ENCODE measurements at places on chromosomes 6 and 20. TPM values are rescaled to one million over a fixed set of nuclear protein-coding genes. Genes with fewer than 3 reads are reported as not detected.

DST gene
- total RNA-seq, result 411 TPM

MEI4 gene
- not detected for total RNA-seq

C20orf96 gene
- total RNA-seq, result 0.32 TPM

AKAP7 gene
- total RNA-seq, result 11.5 TPM

HLA-DQA1 gene
- total RNA-seq, result not detected

LGSN gene
- not detected for total RNA-seq

TRIM15 gene
- not detected for total RNA-seq

CCN6 gene
- not detected for total RNA-seq

NRSN1 gene
- not detected for total RNA-seq

SYNJ2 gene
- total RNA-seq, result 28.6 TPM

NKX2-4 gene
- total RNA-seq, result not detected

CNKSR3 gene
- total RNA-seq, result 2.4 TPM

RIPOR2 gene
- total RNA-seq, result 2.7 TPM

DNA sequence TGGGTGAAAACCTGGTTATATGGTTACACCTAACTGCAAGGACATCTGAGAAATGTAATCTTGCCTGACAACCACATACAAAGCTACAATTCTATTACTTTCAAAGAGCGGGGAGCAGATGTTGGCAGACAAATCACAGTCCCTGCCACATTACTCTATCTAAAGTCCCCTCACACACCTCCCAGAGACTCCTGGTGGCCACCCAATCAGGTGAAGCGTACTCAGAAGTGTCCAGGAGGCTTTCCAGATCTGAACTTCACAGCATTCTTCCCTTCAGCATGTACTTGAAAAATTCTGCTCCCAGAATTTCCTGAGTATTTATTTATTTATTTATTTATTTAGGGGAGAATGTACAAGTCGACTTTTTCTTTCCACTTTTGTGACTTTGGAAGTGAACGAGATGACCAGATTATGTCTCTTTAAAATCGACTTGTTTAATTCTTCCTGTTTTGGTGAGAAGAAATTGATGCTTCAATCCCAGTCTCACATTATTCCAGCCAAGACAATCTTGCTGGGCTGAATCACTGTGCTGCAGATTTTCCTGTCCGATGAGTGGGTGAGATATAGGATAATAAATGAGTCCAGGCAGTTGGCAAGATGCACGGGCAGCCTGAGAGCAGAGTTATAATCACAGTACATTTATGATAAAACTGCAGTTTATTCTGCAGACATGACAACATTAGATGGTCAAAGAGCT is 46.9 kb upstream of the POPDC3 start:
- H3K36me3 ChIP-seq, result no peaks in the 10 kb centered on the region
- DNase-seq, result peak; percentile 73
- peaks cover 17% of the 10 kb centered on the region for H3K4me1 ChIP-seq
- no peaks in the 10 kb centered on the region for H3K27me3 ChIP-seq

- no peak overlapping the region for H3K27ac ChIP-seq
- no peaks in the 10 kb centered on the region for H3K27me3 ChIP-seq
- no peak for DNase-seq
- H3K36me3 ChIP-seq, result no peaks in the 10 kb centered on the region
Observed at GRCh38 chr6:131692589-131692988, 8.6 kb downstream of the OR2A4 start.

GRCh38 chr20:2507464-2507863 is 1.3 kb downstream of the ZNF343 start:
- H3K4me3 ChIP-seq, result peak overlapping the region; percentile 96
- peaks cover 13% of the 10 kb centered on the region for H3K4me1 ChIP-seq
- peak overlapping the region; percentile 71 for H3K27ac ChIP-seq
- H3K36me3 ChIP-seq, result no peaks in the 10 kb centered on the region

GRCh38 chr6:14452567-14453527 is 335.3 kb downstream of the CD83 start:
- peaks cover 11% of the 10 kb centered on the region for H3K4me1 ChIP-seq
- no peak overlapping the region for H3K4me3 ChIP-seq
- H3K27ac ChIP-seq, result no peak overlapping the region
- DNase-seq, result no peak

DNA sequence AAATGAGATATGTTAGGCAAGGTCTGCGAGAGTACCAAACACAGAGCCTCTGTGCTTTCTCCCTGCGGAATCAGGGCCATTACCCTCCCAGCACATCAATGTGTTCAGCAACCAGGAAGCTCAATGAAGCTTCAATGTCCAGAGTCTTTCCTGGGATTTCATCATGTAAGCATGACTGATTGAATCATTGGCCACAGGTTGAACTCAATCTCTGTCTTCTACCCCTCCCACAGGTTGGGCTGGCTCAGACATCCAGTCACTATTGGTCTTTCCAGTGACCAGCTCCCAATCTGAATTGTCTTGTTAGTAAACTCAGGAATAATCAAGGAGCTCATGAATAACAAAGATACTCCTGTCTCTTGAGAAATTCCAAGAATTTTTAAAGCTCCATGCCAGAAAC is 2.7 kb upstream of the DTD1 start:
- H3K27ac ChIP-seq, result peak overlapping the region; percentile 36
- H3K36me3 ChIP-seq, result no peaks in the 10 kb centered on the region
- no peaks in the 10 kb centered on the region for H3K4me1 ChIP-seq

DNA sequence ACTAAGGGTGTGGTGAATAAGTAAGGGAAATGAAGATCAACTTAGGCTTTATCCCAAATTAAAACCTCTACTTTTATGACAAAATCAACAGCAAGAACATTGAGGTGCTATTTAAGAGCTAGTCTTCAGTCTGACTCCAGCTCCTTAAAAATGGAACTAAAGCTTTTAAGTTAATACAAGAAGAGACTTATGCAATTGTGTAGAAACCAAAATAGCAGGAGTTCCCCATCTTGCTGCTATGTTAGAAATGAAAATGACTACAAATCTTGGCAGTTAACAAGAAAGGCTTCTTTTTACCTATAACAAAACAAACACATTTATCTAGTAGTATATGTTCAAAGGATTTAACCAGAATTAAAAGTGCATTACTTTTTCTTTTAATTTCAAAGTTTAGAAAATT is 25.7 kb downstream of the HMGN3 start:
- no peak overlapping the region for H3K4me3 ChIP-seq
- no peaks in the 10 kb centered on the region for H3K36me3 ChIP-seq
- no peaks in the 10 kb centered on the region for H3K4me1 ChIP-seq
- H3K27ac ChIP-seq, result no peak overlapping the region
- DNase-seq, result no peak

DNA sequence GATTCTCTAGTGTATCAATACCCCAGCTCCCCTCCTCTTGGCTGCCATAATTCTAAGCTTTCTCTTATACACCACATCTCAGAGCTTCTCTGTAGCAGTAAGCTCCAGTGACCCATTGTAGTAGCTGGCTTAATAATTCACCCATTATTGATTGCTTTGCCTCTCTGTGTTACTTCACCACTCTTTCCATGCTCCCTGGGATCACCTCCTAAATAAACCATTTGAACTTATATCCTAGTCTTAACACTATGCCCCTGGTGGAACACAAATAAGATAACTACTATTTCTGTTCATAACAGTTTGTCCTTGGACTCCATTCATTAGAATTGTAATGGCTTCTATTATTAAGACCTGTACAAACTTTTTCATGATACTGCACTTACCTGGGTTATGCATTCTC is 758.9 kb downstream of the KIF16B start:
- no peak overlapping the region for H3K27ac ChIP-seq
- no peak overlapping the region for H3K4me3 ChIP-seq
- DNase-seq, result no peak

GRCh38 chr6:76438768-76439167 is 366.3 kb upstream of the IMPG1 start:
- H3K27me3 ChIP-seq, result no peaks in the 10 kb centered on the region
- H3K4me3 ChIP-seq, result no peak overlapping the region
- no peak for DNase-seq
- H3K27ac ChIP-seq, result no peak overlapping the region
- H3K4me1 ChIP-seq, result no peaks in the 10 kb centered on the region

DNA sequence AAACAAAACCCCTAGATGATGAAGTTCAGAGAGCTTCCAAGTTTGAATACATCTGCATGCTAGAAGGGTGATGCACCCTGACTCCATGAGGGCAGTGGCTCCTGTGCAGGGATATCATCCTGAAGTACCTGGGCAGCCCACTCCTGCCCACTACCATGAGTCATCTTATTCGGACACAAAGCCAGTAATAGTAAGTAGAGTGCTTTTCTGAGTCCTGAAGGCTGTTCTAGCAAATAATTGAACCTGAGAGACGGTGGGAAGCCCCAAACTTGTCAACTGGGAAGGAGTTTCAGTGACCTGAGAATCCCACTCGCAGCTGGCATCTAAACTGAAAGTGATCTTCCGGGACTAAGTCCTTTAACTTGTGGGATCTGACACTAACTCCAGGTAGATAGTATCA is 152.9 kb upstream of the COL21A1 start:
- H3K27ac ChIP-seq, result no peak overlapping the region
- no peaks in the 10 kb centered on the region for H3K36me3 ChIP-seq
- no peak overlapping the region for H3K4me3 ChIP-seq
- no peaks in the 10 kb centered on the region for H3K4me1 ChIP-seq
- no peaks in the 10 kb centered on the region for H3K27me3 ChIP-seq
- no peak for DNase-seq

GRCh38 chr20:458776-459175 is 3.6 kb downstream of the TBC1D20 start:
- H3K36me3 ChIP-seq, result no peaks in the 10 kb centered on the region
- H3K4me1 ChIP-seq, result peaks cover 32% of the 10 kb centered on the region
- peak; percentile 35 for DNase-seq
- H3K27me3 ChIP-seq, result no peaks in the 10 kb centered on the region
- H3K27ac ChIP-seq, result no peak overlapping the region

DNA sequence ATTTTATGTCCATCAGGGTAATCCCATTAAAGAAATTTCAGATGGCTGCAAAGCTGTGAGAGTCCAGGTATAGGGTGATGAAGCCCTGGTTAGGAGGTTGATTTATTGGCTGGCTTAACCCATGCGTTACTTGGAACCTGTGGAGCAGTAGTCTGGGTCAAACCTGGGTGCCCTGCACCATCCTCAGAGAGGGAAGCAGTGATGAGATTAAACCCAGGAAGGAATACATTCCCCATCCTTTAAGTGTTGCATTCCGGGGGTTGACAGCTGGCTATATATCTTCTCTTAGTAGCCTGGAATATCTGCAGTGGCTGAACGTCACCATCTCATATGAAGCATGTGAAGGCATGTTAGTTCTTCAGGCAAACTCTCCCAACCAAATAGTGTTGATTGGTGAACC is 44.9 kb upstream of the JAG1 start:
- DNase-seq, result no peak
- peaks cover 12% of the 10 kb centered on the region for H3K4me1 ChIP-seq
- peaks cover 3% of the 10 kb centered on the region for H3K27me3 ChIP-seq

DNA sequence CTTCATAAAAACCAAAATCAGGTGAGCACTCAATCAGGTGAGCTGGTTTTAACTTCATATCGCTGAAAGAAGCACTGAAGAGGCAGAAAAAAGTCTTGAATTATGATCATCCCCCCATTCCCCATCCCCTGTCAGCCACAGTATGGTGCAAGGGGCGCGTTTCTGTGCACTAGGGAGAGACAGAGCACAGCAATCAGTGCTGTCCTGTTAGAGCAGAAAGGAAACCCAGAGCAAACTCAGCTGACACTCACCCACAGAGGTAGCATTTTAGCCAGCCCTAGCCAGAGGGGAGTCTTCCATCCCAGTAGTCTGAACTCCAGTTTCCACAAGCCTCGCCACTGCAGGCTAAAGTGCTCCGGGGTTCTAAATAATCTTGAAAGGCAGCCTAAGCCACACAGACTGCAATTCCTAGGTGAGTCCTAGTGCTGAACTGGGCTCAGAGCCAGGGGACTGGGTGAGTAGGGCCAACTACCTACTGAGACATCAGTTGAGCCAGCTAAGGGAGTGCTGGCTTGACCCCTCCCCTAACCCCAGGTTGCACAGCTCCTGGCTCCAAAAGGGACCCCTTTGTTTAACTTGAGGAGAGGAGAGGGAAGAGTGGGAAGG is 1352.6 kb upstream of the GJE1 start:
- no peak overlapping the region for H3K4me3 ChIP-seq
- peaks cover 22% of the 10 kb centered on the region for H3K4me1 ChIP-seq
- DNase-seq, result no peak
- H3K27me3 ChIP-seq, result no peaks in the 10 kb centered on the region

DNA sequence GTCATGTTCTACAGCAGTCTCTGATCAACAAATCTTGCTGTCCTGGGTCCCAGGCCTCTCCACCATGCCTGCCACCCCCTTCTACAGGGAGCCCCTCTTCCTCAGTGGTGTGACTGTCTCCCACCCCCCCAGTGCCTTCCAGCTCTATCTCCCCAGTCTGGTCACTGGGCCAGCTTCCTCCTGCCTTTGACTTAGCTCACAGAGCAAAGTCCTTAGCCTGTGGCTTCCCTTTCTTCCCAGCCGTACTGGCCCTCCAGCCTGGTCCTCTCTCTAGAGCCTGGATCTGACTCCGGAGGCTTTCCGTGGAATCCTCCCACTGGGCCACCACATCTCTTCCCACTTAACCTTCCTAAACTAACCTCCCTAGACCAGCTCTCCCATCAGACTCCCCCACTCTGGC is 17.0 kb downstream of the MAPK13 start:
- no peak overlapping the region for H3K27ac ChIP-seq
- no peak overlapping the region for H3K4me3 ChIP-seq
- no peak for DNase-seq
- no peaks in the 10 kb centered on the region for H3K4me1 ChIP-seq
- no peaks in the 10 kb centered on the region for H3K27me3 ChIP-seq

DNA sequence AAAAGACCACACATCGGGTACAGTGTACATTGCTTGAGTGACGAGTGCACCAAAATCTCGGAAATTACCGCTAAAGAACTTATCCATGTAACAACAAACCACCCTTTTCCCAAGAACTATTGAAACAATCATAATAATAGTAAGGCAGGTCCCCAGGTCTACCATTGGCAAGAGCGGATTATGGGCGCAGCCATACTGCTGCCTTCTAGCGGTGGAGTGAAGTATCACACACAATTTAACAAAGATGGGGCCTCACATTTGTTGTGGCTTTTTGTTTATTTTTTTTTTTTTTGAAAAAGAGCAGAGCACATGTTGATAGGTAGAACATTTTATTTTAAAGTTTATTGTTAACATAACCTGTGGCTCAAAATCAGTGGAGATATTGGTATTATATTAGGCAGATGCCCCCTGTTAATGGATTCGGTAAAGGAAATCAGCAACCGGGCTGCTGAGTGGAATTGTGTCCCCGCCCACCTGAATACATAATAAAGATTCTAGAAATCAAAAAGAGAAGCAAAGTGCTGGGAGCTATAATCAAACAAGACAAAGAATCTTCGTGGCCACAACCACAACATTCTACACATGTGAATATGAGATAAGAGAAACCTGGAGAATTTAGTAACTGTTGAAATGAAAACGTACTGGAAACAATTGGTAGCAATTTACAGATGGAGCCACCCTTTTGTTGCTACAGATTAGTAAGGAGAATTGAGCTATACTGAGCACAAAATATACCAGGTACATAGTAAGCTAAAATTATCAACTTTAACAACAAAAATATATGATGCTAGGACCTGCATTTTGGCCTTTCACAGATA is 94.2 kb upstream of the EXOC2 start:
- H3K4me1 ChIP-seq, result no peaks in the 10 kb centered on the region
- H3K27me3 ChIP-seq, result 0 out of 2 replicates have a peak, but pooled peaks cover 6% of the 10 kb centered on the region
- peak; percentile 53 for DNase-seq
- no peaks in the 10 kb centered on the region for H3K36me3 ChIP-seq

GRCh38 chr6:98946879-98947410 is 801 bp downstream of the FBXL4 start:
- H3K27me3 ChIP-seq, result no peaks in the 10 kb centered on the region
- peaks cover 22% of the 10 kb centered on the region for H3K4me1 ChIP-seq
- H3K36me3 ChIP-seq, result no peaks in the 10 kb centered on the region
- peak; percentile 46 for DNase-seq

GRCh38 chr6:29976588-29977424 is 34.5 kb downstream of the HLA-A start:
- DNase-seq, result peak; percentile 92
- H3K27ac ChIP-seq, result peak overlapping the region; percentile 83
- H3K36me3 ChIP-seq, result no peaks in the 10 kb centered on the region
- H3K4me3 ChIP-seq, result peak overlapping the region; percentile 75
- no peaks in the 10 kb centered on the region for H3K27me3 ChIP-seq
- H3K4me1 ChIP-seq, result no peaks in the 10 kb centered on the region

Measured in GM23248 (cell line).